Stimulated activated CD4-positive, alpha-beta T cell treated with anti-CD3 and anti-CD28 coated beads, Interleukin-1b, Interleukin-23, amount 100 ng/mL, for 1 hour (primary cell): ENCODE measurements at places on chromosomes 5 and 9.

DNA sequence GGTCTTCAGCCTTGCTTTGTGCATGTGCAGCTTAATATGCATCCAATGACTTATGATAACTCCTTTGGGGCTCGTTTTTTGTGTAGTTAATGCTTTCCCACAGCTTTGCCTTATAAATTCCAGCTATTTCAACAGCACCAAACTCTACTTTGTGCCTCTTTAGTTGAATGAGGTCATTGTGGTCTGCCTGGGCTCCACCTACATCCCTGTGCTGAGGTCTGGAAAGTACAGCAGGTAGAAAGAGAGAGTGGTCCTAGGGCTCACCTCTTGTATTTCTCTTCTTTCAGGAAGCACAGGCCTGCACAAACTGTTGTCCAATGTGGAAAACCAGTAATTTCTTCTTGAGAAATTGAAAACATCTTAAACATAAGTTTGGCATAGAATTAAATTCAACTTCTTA lies 167.2 kb downstream of the XRCC4 start:
- no peak for DNase-seq

DNA sequence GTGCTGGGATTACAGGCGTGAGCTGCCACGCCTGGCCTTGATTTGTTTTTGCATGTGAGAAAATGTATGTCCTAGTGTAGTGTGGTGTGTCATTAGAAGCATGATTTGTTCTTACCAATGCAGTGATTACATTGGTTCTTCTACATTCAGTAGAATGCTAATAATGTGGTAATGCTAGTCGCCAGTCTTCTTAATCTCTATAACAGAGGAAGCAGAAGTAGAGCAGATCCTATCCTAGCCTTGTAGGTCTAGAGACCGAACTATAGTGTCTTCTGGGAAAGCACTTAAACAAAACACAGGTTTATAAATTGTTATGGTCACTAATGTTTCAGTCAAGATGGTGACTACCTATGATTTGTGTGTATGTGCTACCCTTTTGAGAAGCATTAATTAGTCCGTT lies 197.5 kb upstream of the DMRT1 start:
- DNase-seq, result no peak

GRCh38 chr9:96420468-96421219 lies 2.5 kb upstream of the ZNF367 start:
- no peak for DNase-seq

DNA sequence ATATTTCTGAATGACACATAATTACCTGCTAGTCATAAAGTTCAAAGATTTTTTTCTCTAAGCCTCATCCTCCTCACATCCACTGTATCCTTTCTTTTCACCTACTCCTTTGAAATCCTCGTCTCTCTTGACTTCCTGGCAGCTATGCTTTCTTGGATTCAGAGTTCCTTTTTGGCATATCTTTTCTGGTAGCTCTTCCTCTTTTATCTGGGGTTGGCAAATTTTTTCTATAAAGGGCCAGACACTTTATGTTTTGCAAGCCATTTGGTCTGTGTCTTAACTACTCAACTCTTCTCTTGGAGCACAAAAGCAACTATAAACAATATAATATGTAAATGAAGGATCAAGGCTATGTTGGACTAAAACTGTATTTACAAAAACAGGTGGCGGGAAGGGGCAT lies 197.5 kb downstream of the KIAA0825 start:
- no peak for DNase-seq

DNA sequence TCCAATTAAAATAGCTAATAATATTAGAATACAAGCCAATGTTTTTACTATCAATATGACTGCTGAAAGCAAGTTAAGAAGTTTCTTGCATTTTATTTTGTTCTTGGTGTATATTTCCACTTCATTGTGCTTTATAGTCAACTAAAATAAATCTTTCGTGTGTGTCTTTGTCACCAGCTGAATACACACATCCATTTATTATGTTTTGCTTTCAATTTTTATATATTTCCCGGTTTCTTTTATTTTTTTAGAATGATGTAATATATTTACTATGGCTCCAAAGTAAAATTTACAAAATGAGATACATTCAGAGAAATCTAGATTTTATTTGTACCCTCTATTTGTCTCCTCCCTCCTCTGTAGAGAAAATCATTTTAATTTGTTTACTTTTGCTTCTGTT lies 495.9 kb upstream of the PAPPA start:
- no peak for DNase-seq

GRCh38 chr5:54845567-54845941 lies 139.8 kb downstream of the ESM1 start:
- no peak for DNase-seq
